ENCODE measurements at places on chromosomes 16 and 17. TPM values are rescaled to one million over a fixed set of nuclear protein-coding genes. Genes with fewer than 3 reads are reported as not detected.

DNA sequence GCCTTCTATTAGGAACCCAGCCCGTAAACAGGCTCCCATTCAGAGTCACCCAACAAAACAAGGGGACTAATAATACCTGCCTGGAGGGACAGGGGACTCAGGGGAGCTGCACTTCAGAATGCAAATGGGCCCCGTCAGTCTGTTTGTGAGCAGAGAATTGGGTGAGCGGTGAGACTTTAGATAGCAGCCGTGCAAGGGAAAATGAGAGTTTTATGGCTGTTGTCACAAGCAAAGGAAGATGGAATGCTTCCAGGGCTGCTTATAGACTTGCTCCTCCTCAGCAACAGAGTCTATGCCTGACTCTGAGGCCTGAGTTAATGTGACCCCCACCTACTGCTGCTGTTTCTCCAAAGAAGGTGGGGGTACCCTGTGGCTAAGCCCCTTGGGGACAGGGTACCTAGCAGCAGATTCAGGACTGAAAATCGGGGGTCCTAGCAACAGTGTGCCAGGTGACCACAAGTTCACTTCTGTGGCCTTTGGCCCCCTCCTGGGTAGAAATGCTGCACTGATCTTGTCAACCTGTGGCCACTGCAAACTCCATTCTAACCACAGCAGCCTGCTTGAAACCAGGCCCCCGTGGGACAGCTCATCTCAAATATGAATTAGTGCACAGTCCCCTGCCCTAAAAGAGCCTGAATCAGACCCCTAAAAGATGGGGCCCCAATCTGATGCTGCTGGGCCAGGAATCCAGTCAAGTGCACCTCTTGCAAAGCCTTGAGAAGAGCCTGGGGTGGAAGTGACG is 126.4 kb downstream of the C16orf78 start:
- no peak overlapping the region for H3K27ac ChIP-seq
- H3K27me3 ChIP-seq, result no peaks in the 10 kb centered on the region
- no peaks in the 10 kb centered on the region for H3K4me1 ChIP-seq
- no peak overlapping the region for H3K4me3 ChIP-seq

GRCh38 chr16:88923926-88924833 is 52.8 kb downstream of the CBFA2T3 start:
- no peaks in the 10 kb centered on the region for H3K27me3 ChIP-seq
- DNase-seq, result peak; percentile 79
- no peaks in the 10 kb centered on the region for H3K36me3 ChIP-seq
- no peaks in the 10 kb centered on the region for H3K4me1 ChIP-seq
- H3K27ac ChIP-seq, result no peak overlapping the region

TUBG2 gene
- 34.9 TPM for total RNA-seq

GRCh38 chr17:27499451-27500265 is 43.4 kb downstream of the KSR1 start:
- peaks cover 6% of the 10 kb centered on the region for H3K4me1 ChIP-seq
- DNase-seq, result no peak
- no peaks in the 10 kb centered on the region for H3K27me3 ChIP-seq
- no peak overlapping the region for H3K4me3 ChIP-seq

CDH11 gene
- 4.0 TPM for total RNA-seq

DNA sequence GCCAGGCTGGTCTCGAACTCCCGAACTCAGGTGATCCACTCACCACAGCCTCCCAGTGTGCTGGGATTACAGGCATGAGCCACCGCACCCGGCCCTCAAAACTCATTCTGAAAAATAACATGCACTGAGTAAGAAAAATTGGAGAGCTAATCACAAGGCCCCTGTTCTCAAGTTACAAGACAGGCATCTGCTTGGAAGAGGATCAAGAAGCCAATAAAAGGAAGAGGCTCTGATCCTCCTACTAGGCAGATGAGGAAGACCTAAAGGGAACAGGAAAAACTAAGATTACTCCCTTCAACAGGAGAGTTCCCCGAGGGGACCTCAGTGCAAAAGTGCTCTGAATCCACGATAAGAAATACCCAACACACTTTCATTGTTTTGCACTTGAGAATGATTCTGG is 18.4 kb downstream of the BLMH start:
- H3K27me3 ChIP-seq, result no peaks in the 10 kb centered on the region
- no peak overlapping the region for H3K27ac ChIP-seq
- H3K36me3 ChIP-seq, result peaks cover 79% of the 10 kb centered on the region

DNA sequence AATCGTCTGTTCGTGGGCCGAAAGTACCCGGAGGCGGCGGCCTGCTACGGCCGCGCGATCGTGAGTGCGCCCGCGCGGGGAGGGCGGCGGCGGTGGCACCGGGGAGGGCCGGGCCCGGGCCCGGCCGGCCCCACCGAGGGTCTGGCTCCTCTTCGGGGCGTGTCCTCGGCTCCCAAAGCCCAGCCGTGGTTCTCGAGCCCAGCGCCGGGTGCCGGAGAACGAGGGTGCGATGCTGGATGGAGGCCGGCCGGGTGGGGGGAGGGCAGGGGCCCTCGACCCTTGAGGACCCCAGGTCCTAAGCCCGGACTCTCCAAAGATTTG is 375 bp downstream of the STUB1 start:
- no peaks in the 10 kb centered on the region for H3K27me3 ChIP-seq
- H3K4me3 ChIP-seq, result peak overlapping the region; percentile 91
- peaks cover 18% of the 10 kb centered on the region for H3K4me1 ChIP-seq

KCTD2 gene
- total RNA-seq, result 27.7 TPM

DNA sequence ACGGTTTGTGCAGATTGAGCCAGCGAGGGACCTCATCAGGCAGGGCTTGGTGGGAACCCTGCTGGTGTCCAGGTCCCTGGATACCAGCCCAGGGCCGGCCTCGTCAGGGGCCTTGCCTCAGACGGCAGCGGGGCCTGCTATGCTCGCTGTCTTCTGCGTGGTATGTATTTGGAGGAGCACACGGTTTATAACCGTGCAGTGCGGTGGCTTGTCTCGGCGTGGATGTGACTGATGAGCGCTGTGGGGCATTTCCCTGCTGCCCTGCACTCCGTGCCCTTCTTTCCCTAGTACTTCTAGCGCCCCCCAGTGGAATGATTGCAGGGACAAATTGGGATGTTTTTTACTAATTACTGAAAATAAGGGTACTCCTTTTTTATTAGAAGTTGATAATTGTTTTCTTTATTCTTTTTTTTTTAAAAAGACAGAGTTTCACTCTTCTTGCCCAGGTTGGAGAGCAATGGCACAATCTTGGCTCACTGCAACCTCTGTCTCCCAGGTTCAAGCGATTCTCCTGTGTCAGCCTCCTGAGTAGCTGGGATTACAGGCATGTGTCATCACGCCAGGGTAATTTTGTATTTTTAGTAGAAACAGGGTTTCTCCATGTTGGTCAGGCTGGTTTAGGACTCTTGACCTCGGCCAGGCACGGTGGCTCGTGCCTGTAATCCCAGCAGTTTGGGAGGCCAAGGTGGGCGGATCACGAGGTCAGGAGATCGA is 15.3 kb downstream of the TBCD start:
- no peaks in the 10 kb centered on the region for H3K4me1 ChIP-seq
- H3K27ac ChIP-seq, result no peak overlapping the region
- no peaks in the 10 kb centered on the region for H3K27me3 ChIP-seq
- peak; percentile 92 for DNase-seq
- no peak overlapping the region for H3K4me3 ChIP-seq

VASN gene
- total RNA-seq, result 10.4 TPM

KRT222 gene
- total RNA-seq, result 1.4 TPM

DNA sequence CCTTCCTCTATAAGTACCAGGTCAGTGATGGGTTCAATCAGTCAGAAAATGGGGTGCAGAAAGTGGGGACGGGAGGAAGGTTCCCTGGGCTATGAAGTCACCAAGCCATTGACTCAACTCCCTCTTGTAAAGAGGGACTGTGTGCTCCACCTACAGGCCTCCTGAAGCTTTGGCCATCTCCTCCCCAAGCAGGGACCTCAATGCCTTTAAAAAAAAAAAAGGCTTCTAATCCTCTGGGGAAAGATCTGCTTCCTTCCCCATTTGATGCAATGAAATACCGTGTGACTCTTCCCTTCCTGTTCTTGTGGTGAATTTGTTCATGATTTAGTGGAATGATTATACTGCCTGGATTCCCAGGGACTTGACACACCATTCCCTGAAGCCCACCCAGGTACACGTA is 30.8 kb downstream of the VWA3A start:
- H3K27ac ChIP-seq, result no peak overlapping the region
- no peak overlapping the region for H3K4me3 ChIP-seq
- H3K27me3 ChIP-seq, result peaks cover 6% of the 10 kb centered on the region

C17orf113 gene
- total RNA-seq, result 2.9 TPM

GRCh38 chr16:90040152-90041023 is 21.1 kb upstream of the DBNDD1 start:
- H3K27me3 ChIP-seq, result no peaks in the 10 kb centered on the region
- H3K27ac ChIP-seq, result no peak overlapping the region
- H3K4me1 ChIP-seq, result no peaks in the 10 kb centered on the region
- H3K4me3 ChIP-seq, result no peak overlapping the region

DNA sequence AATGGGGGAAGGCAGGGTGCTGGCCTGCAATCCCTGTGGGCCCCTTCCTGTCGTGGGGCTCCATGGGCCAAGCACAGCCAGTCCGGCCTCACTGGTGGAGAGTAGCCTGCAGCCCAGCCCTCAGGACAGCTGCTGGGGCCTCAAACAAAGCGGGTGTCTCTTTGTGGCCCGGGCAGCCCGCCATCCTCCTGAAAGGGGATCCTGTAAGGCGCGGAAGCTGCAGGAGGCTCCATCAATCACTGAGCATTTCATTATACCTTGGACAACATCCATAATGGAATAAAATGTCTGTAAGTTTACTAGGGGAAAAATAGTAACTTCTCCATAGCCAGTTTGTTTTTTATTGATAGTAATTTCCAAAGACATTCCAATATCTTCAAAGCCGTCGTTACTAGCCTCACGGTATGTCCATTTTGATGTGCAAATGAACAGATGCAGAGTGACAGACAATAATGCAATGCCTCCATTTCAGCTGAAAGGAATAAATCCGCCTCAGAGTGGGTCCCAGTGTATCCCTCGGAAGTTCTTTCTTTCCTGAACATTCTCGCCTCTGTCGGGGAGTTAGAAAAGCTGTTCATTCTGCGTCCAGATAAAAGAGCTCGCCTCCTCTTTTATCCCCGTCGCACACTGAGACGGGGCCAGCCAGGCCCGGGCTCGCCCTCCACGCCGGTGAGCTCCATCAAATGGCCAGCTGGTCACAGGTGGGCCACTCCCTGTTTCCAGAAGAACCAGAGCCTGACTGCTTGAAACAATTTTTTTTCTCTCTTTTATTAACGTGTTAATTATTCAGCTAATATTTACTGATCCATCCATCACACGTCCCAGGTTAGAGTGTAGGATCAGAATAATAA is 14.4 kb downstream of the WSCD1 start:
- H3K4me1 ChIP-seq, result no peaks in the 10 kb centered on the region
- H3K4me3 ChIP-seq, result no peak overlapping the region
- peak overlapping the region; percentile 97 for H3K27ac ChIP-seq
- no peaks in the 10 kb centered on the region for H3K36me3 ChIP-seq
- DNase-seq, result no peak

KRTAP4-7 gene
- total RNA-seq, result not detected

FKBP10 gene
- 151 TPM for total RNA-seq

- H3K27me3 ChIP-seq, result peaks cover 10% of the 10 kb centered on the region
- H3K4me1 ChIP-seq, result no peaks in the 10 kb centered on the region
- H3K4me3 ChIP-seq, result no peak overlapping the region
- DNase-seq, result no peak
- no peak overlapping the region for H3K27ac ChIP-seq
- no peaks in the 10 kb centered on the region for H3K36me3 ChIP-seq
These were observed 21.1 kb downstream of the FOXN1 start for GRCh38 chr17:28527181-28527681.

Measured in endodermal cell (in vitro differentiated cells).